ENCODE measurements at places on chromosomes 4 and X. TPM values are rescaled to one million over a fixed set of nuclear protein-coding genes. Genes with fewer than 3 reads are reported as not detected.

DNA sequence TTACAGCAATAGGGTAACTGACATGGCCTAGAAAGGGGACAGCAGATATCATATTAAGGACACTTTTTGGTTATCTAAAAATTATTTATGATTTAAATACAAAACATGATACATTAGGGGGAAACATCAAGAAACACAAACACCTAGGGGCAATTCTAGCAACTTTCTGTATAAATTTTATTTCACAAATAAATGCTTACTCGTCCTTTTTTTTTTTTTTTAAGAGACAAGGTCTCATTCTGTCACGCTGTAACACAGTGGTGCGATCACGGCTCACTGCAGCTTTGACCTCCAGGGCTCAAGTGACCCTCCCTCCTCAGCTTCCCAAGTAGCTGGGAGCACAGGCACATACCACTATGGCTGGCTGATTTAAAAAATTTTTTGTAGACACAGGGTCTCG lies 151.8 kb upstream of the BCOR start:
- DNase-seq: no peak

Gene TXK
- not detected for total RNA-seq

Gene UGT2B15
- not detected for total RNA-seq

- DNase-seq: no peak
Observed at GRCh38 chr4:132227151-132227856, 921.8 kb upstream of the PCDH10 start.

DNA sequence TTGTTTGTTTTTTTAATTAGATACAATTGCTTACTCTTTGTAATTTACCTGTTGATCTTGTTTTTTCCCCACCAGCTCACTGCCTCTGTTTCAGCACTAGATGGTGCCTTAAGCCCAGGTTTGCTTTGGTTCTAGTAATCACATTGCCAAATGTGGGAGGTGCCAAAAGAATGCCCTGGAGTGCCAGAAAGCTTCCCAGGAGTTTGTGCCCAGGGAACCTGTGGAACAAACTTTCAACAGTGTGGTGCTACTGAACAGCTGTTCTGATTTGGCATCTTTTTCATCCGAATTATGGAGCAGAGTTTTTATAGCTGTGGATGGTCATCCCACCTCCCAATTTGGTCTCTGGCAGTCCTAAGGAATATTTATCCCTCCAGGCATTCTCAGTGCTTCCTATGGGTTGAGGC lies 1000.7 kb downstream of the STIM2 start:
- peak; percentile 6 for DNase-seq

GRCh38 chr4:171397175-171397574 lies 416.0 kb upstream of the GALNTL6 start:
- no peak for DNase-seq

- peak; percentile 21 for DNase-seq
Observed at GRCh38 chr4:147683188-147683591, 773 bp downstream of the PRMT9 start.

DNA sequence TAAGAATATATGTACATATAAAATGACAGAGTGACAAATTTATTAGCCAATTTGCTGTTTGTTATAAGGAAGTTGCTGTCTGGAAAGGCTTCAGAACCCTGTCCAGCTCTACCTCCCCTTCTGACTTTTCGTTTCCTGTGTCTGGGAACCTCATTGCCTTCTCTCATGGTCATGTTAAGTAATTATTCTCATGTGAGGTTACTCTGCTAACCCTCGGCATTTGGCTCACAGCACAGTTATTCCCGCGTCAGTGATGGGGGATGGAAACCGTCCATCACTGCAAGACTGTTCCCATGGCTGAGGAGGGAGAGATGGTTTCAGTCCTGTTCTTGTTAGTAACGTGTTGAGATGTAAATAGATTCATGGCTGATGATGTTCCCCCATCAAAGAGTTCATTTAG lies 11.9 kb downstream of the EDNRA start:
- DNase-seq: no peak

DNA sequence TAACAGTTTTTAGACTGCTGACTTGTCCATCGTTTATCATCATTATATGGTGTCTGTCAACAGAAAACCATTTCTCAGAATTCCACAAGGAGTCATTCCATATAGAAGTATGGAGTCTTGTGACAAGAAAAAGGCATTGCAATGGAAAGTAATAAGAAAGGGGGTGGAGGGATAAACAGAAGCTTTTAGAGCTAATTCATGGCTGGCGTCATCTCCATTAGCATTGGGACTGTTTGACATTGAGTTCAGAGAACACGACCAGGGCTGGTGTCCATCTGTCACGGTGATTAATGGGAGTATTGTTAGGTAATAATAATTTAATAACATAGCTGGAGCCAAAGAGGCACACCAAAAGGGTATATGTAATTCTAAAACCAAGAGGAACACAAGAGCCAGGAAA lies 101.9 kb upstream of the SFRP2 start:
- DNase-seq: no peak

GRCh38 chr4:116058129-116058528 lies 944.7 kb upstream of the NDST4 start:
- no peak for DNase-seq

Gene ZNF630
- total RNA-seq: 1.4 TPM

GRCh38 chr4:155929833-155930232 lies 23.8 kb downstream of the CTSO start:
- DNase-seq: no peak

GRCh38 chr4:94488670-94489069 lies 36.9 kb downstream of the PDLIM5 start:
- DNase-seq: no peak

- DNase-seq: no peak
Observed at GRCh38 chr4:40662962-40663604, 33.4 kb upstream of the RBM47 start.

Gene CCNA2
- total RNA-seq: 171 TPM

DNA sequence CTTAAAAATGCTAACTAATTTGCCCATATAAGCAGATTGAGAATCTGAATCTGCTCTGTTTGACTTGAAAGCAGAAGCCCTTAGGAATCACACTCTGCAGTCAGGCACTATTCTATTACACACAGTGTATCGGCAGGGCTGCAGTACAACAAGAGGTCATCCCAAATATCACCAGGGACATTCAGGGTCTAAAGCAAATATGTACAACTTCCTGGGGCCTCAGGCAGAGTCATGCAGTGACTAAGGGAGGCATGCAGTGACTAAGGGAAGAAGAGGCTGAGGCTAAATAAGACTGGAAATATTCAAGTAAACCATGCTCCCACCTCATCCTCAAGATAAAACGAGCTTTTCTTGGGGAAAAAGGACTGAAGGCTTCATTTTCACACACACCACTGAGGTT lies 20.9 kb downstream of the MAPK10 start:
- no peak for DNase-seq

DNA sequence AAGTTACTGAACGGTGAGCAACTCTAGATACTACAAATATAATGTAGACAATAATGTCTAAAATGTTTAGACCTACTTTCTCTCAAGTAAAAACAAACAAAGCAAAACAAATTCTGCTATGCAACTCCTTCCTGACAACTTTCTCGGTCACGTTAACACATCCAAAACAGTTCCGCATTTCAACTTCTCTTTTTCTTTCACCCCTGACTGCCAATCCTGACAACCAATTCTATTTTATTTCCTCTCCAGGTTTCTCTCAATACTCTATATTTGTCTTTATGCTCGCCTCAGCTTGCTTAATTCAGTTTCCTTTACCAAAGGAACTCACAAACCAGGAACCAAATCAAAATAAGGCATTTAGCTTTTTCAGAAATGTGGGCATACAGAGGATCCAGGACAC lies 513.0 kb downstream of the FSTL5 start:
- no peak for DNase-seq

Gene FAM47A
- not detected for total RNA-seq

Gene ZNF674
- 4.2 TPM for total RNA-seq

DNA sequence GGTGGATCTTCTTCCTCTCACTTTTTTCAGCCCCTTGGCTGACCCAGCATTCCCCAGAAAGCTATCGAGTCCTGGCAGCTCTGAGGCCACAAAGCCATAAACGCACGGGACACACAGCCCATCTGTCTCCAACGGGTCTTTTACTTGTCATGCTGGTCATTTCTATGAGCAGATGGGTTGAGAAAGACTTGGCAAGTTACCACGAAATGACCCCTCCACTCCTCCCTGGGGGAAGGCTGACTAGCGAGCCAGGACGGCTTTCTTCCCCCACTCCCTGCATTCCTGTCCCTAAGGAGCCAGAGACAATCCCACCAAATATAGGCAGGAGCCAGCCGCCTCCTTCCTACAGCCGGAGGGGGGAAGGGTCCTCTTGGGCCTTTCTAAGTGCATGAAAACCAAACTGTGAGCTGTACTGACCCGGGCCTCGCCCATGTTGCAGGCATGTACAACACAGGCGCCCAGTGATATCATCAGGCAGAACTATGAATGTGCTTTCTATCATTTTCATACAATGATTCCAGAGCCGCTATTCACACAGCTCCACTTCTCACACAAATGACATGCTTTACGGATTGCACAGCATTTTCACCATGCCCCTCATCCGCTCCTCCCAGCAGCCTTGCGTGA lies 28.6 kb downstream of the AFAP1 start:
- DNase-seq: peak; percentile 74

DNA sequence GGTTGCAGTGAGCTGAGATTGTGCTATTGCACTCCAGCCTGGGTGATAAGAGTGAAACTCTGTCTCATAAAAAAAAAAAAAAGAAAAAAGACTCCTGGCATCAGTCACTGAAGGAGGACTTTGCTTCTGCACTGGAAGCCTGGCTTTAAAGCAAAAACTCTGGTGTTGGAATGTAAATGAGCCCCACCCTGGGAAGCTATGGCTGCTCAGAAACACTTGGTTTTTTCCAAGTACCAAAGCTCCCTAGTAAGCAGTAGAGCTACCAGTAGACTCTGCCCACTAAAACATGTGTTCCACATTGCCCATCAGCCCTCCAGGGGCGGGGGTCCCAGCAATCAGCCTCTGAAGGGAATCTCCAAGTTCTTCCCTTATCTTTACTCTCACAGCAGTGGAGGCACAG lies 154.4 kb downstream of the SHROOM3 start:
- DNase-seq: peak; percentile 16

- no peak for DNase-seq
Observed at GRCh38 chrX:13265111-13265510, 54.7 kb downstream of the ATXN3L start.

GRCh38 chr4:15945516-15945915 lies 7.0 kb upstream of the FGFBP1 start:
- no peak for DNase-seq

DNA sequence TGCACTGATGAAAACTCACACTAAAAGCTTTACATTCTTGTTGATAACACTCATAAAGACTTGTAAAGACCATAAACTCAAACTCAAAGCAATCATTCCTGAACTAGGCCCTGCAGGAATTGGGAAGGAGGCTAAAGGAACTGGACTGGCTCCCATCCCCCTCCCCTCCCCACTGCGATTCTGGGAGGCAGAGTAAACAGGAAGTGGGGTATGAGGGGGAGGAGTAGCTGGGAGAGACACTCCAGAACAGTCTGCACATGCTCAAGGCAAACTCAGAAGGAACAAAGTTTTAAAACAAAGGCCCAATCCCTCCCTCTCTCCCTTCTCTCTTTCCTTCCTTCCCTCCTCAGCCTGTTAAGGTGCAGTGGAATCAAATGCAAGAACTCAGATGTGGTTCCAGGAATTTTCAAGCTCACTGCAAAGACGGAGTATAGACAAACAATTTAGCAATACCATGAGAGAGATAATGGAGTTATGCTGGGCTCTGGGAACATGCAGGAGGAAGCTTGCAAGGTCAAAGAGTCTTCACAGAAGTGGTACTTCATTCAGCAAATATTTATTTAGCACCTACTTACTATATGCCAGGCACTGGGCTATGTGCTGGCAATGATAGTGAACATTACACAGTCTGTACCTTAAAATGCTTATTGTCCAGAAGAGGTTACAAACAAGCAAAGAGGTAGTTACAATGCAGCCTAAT lies 15.9 kb downstream of the MID1IP1 start:
- peak; percentile 31 for DNase-seq

GRCh38 chrX:118355225-118355920 lies 9.5 kb downstream of the WDR44 start:
- DNase-seq: no peak

GRCh38 chr4:164440199-164440598 lies 313.7 kb upstream of the SMIM31 start:
- no peak for DNase-seq

Gene LDOC1
- total RNA-seq: 16.8 TPM

Gene ITM2A
- total RNA-seq: 25.4 TPM

Gene IL21
- total RNA-seq: not detected

DNA sequence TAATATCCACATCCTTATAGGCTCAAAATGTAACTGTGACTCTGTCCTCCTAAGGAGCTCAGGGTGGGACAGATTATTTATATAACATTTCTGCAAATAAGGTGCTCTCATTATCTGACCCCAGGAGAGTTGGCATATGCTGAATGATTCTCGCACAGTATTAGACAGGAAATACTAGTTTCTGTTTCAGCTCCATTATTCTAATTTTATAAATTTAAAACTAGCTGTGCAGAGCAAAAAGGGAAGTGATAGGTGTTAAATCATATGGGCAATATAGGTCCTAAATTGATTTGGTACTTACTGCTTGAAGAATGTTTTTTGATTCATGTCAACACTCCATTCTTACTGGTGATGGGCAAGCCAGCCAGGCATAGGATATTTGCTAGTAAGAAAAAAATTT lies 141.5 kb downstream of the GLRA2 start:
- no peak for DNase-seq

- DNase-seq: no peak
Observed at GRCh38 chr4:56698329-56698728, 17.2 kb upstream of the HOPX start.

Gene RTL5
- total RNA-seq: 1.5 TPM

- DNase-seq: no peak
Observed at GRCh38 chr4:90528551-90528950, 401.4 kb downstream of the CCSER1 start.

Gene GPR82
- not detected for total RNA-seq

- DNase-seq: no peak
Observed at GRCh38 chr4:177519481-177520260, 77.4 kb upstream of the AGA start.

Gene ZGRF1
- 25.1 TPM for total RNA-seq

Gene AFF2
- 14.6 TPM for total RNA-seq

Gene BST1
- total RNA-seq: 1.00 TPM

GRCh38 chr4:51907006-51907669 lies 64.2 kb downstream of the DCUN1D4 start:
- DNase-seq: no peak

- DNase-seq: no peak
Observed at GRCh38 chr4:109576462-109576861, 16.4 kb downstream of the MCUB start.

GRCh38 chrX:31252133-31252532 lies 180.3 kb upstream of the FTHL17 start:
- no peak for DNase-seq

- DNase-seq: peak; percentile 62
Observed at GRCh38 chrX:12497832-12498591, 293.2 kb upstream of the PRPS2 start.
